Activated effector memory CD4-positive, alpha-beta T cell treated with anti-CD3 and anti-CD28 coated beads, Interleukin-2, amount 50 U/mL, for 16 hours (primary cell): ENCODE measurements at places on chromosomes 5 and 9.
A peak's percentile ranks its signal among the peaks of the same experiment; 100 is the strongest.

DNA sequence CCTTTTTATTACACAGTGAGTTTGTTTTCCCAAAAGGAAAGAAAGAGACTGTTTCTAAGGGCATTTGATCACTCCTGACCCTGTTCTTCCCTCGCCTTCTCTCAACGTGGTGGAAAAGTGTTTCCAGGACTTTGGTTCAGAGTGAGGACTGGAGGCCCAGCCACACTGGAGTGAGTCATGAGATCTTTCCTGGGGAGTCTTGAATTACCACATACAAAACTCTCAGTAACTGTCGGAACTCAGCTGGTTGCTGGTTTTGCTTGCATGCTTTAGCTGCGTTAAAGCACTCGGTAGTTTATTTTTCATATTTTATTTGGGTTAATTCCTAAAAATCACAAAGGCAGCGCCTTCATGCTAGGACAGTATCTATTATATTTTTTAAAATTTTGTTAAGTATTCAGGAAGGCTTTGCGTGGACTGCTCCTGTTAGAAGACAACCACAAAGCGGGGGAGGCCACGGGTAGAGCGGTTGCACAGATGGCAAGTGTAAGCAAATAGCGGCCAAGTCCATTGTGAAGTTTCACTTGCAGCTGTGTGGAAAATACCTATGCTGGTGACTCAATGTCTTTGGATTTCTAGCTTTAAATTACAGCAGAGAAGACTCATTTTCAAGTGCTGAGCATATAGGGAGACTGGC, 77.7 kb downstream of the ARSB start:
- no peak for DNase-seq

DNA sequence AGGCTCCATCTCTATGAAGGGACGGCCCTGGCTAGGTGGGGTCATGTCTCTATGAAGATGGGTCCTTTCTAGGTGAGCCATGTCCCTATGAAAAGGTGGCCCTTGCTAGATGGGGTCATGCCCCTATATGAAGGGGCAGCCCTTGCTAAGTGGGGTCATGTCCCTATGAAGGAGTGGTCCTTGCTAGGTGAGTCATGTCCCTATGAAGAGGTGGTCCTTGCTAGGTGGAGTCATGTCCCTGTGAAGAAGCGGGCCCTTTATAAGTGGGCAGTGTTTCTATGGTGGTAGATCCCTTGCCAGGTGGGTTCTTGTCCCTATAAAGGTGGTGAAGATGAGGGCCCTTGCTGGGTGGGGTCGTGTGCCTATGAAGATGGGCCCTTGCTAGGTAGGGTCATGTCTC, 283.0 kb upstream of the IRX2 start:
- no peak for DNase-seq

DNA sequence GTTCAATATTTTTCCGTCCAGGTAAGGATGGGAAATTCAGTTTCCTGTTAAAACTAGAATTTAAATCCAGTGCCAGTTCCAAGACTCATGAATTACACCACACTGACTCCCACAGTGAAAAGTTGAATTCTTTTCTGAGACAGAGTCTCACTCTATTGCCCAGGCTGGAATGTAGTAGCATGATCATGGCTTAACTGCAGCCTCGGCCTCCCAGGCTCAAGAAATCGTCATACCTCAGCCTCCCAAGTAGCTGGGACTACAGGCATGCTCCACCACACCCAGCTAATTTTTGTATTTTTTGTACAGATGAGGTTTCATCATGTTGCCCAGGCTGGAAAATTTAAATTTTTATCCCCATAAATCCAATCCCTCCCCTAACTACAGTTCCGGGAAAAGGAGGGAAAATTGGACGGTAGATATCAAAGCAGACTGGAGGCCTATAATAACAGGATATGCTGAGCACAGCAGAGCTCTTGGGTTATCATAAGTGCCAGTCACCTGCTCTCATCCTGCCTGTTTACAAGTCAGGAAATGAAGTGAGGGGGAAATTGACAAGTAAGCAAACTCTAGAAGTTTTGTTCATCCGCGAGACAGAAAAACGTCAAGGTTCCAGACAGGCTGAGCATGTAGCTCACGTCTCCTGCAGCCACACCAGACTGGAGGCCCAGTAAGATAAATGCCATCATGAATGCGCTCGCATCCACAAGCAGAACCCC, 105.7 kb downstream of the UGCG start:
- no peak for DNase-seq

DNA sequence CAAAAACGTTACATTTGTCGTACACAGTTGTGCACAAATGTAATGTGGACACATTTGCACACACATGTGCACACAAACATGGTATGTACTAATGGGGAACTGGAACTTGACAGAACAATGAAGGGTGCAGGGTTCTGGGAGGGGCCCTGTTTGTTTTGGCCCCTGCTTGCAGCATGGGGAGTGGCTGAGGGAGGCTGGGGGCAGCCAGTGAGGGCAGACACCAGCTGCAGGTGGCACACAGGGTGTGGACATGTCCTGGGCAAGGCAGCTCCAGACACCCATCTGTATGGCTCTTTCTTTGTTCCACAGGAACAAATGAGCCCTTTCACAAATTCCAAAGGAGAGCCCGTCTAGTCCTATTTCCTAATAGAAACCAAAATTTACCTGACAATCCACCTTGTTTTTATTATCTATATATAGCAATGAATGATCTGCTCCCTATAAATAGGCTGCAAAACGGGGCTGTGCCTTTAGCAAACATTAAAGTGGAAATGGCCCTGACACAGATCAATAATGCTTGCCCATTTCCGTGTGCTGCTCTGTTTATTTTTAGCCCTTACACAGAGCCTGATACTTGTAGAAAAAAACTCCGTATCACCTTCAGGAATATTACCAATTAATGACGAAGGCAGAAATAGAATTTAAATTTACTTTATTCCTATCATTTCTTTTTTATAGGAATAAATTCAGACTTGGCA, 26.4 kb downstream of the MARCHF3 start:
- no peak for DNase-seq

DNA sequence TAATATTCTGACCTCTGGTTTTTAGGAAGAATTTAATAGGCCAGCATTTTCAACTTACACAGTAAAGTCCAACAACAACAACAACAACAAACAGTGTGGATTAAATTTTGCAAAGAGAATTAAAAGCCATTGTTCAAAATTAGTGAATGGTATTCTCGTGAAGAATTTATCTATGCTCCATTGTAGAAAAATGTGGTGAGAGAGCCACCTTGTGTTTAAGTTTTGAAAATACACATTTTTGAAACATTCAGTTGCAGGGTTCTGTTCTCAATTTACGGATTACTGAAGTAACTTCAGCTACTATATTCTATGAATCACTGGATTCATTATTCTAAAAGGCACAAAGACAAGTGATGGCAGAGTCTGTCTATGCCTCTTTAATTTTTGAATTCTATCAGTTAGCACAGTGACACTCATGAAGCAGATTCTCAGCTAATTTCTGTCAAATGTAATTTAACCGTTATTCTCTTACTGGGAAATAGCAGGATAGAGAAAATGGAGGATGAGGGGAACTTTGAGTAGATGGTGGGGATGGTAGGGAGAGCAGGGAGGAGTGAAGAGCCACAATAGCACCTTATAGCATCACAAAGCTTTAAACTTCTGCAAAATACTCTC, 11.0 kb downstream of the CCDC152 start:
- DNase-seq: no peak

DNA sequence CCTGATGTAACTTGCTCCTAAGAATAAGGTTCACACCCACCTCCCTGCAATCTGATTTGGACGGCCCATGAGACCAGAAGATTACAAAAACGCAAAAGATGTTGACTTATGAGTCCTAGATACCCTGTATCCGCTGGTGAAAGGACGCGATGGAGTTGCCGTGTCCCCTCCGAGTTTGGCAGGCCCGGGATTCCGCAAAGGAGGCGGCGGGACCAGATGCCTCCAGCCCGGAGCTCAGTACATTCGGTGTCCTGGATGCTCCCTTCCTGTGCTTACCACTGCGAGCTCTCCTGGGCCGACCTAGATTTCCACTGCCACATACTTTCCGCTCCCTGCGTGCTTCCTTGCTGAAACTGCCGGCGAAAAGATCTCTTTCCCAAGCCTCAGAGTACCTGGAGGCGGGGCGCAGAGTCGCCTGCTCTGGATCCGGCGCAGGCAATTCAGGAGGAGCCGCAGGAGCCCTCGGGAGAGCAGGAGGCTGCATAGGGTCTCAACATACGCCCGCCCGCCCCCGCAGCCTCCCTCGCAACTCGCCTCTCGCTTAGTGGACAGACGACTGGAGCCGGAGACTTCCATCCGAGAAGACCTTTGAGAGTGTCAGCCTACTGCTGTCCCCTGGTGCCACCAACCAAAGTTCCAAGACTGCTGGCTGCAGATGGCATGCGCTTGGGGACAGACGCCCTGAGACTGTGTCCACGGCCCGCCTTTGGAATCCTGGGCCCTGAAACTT, 39.8 kb downstream of the ANXA2R start:
- DNase-seq: no peak

GRCh38 chr5:68968429-68968828, 125.4 kb upstream of the SLC30A5 start:
- DNase-seq: no peak

- no peak for DNase-seq
Measured at GRCh38 chr5:14644623-14645237, 19.8 kb upstream of the OTULIN start.

DNA sequence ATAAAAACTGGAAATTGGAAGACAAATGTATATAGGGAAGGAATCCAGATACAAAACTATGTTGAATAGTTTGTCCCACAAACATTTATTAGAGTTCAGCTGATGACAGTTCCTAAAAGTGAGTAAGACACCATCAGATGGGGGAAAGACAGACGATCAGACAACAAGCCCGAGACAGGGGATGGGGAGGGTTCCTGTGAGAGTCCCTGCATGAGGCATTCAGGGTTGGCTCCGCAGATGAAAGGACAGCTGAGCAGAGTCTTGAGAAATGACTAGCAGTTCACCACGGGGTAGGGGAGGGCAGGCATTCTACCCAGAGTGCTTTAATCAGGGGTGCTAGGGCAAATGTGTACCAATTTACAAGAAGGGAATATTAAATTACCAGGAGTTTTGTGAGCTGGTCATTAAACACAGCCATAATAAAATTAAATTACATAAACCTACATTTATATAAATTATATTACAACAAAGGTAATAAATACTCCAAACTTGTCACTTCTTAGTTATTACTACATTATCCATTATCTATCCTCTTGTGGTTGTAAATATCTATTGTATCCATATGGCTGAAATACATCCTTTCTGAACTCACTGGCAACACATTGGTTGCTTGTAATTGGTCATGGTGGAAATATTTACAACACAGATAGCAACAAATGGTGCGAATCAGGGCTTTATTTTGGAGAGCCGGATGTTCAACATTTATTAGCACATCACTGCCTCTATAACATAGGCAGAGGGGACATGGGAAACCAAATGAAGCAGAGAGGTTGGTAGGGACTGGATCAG, 27.8 kb downstream of the TNFSF15 start:
- peak; percentile 68 for DNase-seq

GRCh38 chr5:115069087-115069968, 100.4 kb downstream of the TRIM36 start:
- DNase-seq: no peak

DNA sequence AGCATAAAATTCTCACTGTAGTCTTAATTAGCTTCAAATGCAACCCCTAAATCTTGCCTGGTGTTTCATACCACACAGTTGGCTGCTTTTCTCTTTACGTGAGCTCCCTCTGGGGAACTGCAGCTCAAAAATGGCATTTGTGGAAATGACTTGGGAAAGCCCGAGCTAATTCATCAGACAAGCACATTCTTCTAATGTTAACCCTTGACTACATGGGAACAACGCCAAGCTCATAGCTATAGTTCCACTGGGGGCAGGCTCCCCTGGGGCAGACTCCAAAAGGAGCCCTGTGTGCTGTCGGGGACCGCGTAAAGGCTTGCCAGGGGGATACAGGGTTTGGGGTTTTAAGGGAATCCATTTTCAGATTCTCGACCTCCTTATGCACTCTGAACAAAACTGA, 301.4 kb upstream of the DAP start:
- no peak for DNase-seq
